ENCODE measurements at places on chromosomes 2 and 18. TPM values are rescaled to one million over a fixed set of nuclear protein-coding genes. Genes with fewer than 3 reads are reported as not detected.

The FSIP2 gene
- 0.04 TPM for total RNA-seq

The GRHL1 gene
- 5.5 TPM for total RNA-seq

The CAPN14 gene
- total RNA-seq: not detected

The HDLBP gene
- total RNA-seq: 223 TPM

The KCNS3 gene
- total RNA-seq: 0.25 TPM

The SOCS6 gene
- total RNA-seq: 5.8 TPM

The FBLN7 gene
- not detected for total RNA-seq

The DSEL gene
- 0.07 TPM for total RNA-seq

The PROKR1 gene
- 0.18 TPM for total RNA-seq

The DCDC2C gene
- not detected for total RNA-seq

The HES6 gene
- 133 TPM for total RNA-seq

The CRYGD gene
- total RNA-seq: not detected

The AMER3 gene
- total RNA-seq: not detected

The IL1B gene
- total RNA-seq: not detected

The TCF7L1 gene
- 0.13 TPM for total RNA-seq

The SLC40A1 gene
- 44.1 TPM for total RNA-seq

The UGT1A6 gene
- total RNA-seq: not detected

The MERTK gene
- total RNA-seq: 1.4 TPM

The SLC9A4 gene
- 0.04 TPM for total RNA-seq

The CYRIA gene
- 2.8 TPM for total RNA-seq

The DUSP2 gene
- 0.18 TPM for total RNA-seq

The KCNF1 gene
- total RNA-seq: not detected

The MAP3K19 gene
- total RNA-seq: not detected

The MFSD2B gene
- total RNA-seq: 10.9 TPM
